Foreskin melanocyte (primary cell): ENCODE measurements at places on chromosomes 12 and 14.
A peak's percentile ranks its signal among the peaks of the same experiment; 100 is the strongest.

GRCh38 chr14:30444451-30444850, 114.5 kb upstream of the G2E3 start:
- no peak for DNase-seq

DNA sequence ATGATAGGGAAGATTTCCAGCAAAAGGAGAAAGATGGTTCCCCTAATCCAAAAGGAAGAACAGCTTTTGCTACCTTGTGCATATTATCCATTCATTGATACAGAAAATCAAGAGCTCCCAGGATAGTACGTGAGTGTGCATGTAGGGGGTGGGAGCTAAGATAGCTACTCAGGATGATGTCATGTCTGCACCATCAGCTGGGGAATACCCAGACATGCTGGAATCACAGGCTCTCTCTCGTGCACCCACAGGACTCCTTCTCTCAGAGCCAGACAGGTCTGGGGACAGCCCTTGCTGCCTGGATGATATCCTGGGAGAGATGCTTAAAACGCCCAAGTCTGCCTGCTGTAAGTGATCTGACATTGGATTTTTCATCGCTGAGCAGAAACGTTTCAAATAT, 38.9 kb downstream of the FOXN3 start:
- no peak for DNase-seq

- DNase-seq, result no peak
Observed at GRCh38 chr12:132835076-132836025, 6.7 kb upstream of the GOLGA3 start.

DNA sequence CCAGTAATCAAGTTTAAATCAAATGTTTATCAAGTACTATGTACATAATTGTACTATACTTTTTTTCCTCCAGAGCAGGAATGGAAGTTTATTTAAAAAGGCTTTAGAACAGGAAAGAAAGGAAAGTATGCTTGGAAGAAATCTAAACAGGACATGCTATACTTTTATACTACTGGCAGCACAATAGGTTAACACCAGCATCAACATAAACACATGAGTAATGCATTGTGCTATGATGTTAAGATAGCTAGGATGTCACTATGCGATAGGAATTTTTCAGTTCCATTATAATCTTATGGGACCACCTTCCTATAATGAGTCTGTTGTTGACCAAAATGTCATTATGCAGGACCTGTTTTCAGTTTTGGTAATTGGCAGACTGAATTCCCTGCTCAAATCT, 41.5 kb upstream of the ANKS1B start:
- no peak for DNase-seq

DNA sequence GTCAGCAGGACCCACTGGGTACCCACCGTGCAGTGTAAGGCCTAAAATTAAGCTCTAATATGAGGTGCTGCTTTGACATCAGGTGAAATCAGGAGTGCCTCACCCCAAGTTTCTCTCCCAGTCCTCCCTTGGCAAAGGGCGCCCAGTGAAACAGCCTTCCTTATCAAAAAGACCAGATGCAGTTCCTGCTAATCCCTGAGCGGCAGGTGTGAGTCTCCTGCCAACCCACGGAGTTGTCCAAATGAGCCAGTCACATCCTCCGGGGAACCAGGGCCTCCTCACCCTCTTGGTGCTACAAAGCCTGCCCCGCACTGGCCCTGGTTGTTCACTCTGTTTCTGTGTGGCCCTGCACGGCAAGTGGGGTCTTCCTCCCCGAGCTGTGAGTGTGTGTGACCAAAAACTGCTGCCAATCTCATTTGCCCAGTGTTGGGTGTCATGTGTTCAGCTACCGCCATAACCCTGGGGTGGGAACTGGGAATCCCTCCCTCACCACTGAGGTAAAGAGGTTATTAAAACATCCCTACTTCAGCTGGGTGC, 20.2 kb upstream of the P2RX4 start:
- no peak for DNase-seq

- no peak for DNase-seq
Observed at GRCh38 chr14:104587641-104588040, 8.1 kb downstream of the C14orf180 start.

DNA sequence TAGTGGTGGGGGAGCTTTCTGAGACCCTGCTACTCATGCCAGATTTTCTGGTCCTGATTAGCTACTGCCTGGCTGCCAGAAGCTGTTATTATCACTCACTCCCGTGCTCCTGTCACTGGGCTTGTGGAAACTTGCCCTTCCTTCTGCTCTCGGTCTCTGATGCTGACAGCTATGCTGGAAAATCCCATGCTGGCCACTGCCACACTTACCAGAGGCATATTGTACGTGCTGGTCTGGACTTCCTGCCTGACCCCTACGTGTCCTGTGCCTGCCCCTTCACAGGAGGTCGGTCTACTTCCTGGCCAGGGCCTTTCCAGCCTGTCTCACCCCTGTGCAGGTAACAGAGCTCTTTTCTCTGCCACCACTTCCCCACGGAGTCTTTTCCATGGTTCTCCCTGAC, 149.4 kb upstream of the PLEKHG7 start:
- DNase-seq, result no peak

GRCh38 chr12:761256-761655, 8.9 kb downstream of the WNK1 start:
- DNase-seq, result no peak

- no peak for DNase-seq
Observed at GRCh38 chr12:100216337-100216736, 15.7 kb downstream of the ACTR6 start.

GRCh38 chr12:104048811-104049210, 1.2 kb downstream of the GLT8D2 start:
- no peak for DNase-seq

DNA sequence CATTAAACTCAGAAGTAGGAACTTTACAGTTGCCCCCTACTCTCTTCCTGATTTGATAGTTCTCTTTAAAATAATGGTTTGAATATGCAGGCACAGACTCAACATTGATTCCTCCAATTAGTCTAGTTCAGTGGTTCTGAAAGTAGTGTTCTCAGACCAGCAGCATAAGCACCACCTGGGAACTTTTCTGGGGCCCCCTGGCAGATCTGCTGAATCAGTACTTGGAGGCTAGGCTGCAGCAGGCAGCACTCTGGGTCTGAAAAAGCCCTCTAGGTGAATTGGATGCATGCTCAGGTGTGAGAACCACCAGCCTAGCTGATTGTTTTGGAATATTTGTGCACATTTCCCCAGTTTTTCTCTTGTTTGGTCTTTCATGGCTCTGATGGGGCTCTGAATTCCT, 198.6 kb upstream of the NOS1 start:
- no peak for DNase-seq

DNA sequence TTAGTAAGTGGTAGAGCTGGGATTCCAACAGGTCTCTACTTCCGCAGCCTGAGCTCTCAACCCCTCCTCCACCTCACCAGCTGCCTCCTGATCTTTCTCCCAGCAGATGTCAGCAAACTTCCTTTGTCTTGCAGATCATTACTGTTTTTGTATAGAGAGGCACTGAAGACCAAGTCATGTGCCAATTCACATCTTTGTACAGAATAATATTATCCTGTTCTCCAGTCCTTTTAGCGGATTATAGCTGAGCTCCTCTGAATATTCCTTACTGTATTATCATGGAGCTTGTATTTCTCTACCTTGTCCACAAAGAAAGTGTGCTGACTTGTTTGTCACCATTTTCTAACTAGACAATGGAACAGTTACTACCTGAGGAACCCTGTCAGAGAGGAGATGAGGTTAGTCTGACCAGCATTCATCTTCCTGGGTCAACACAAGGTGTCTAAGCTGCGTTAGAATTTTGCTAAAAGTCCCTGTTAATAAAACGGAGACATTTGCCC, 142.3 kb upstream of the ARHGAP5 start:
- peak; percentile 70 for DNase-seq

DNA sequence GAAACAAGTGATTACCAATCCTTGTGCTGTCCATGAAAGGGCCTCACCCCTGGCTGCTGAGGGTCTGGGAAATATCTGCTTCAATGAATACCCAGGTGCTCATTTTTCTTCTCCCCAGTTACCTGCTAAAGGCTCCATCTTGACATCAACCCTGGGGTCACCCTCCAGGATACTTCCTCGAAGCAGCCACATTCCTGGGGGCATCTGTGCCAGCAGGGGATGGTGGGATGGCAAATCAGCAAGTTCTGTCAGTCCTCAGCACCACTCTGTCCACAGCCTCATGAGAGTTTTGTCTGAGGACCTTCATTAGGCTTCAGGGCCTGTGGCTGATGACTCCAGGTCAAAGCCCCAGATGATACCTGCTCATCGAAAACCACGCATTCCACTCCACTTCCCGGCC, 124.8 kb downstream of the ZFP36L1 start:
- DNase-seq, result no peak

DNA sequence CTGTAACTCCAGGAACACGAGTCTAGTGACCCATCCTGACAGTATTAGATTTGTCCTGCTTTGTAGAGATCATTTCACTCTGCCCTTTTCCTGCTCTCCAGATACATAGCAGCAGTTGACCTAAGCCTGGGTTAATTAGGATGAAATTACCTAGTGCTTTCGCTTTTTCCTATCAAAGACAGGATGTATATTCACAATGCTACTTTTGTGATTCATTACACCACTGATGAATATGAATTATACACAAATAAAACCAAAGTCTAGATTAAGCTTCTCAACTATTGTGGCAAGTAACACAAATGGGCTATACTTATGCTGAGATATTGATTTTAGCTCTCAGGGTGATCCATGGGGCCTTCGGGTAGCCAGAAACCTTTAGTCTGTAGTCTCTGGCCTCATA, 17.9 kb downstream of the CERS5 start:
- no peak for DNase-seq

GRCh38 chr12:43331935-43332334, 220.1 kb downstream of the ADAMTS20 start:
- DNase-seq, result no peak

GRCh38 chr14:68168460-68169109, 349.0 kb downstream of the RAD51B start:
- DNase-seq, result no peak
